ENCODE measurements at places on chromosomes 4 and X.

GRCh38 chr4:142708231-142708630 lies 137.9 kb downstream of the INPP4B start:
- DNase-seq, result no peak

DNA sequence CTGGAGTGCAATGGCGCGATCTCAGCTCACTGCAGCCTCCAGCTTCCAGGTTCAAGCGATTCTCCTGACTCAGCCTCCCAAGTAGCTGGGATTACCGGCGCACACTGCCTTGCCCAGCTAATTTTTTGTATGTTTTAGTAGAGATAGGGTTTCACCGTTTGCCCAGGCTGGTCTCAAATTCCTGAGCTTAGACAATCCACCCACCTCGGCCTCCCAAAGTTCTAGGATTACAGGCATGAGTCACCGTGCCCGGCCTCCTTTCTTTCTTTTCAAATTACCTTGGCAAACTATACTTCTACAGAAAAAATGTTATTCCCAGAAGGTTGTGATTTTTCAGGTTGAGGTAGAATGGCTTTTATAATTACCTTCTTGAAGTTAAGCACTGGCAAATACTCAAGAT lies 321.9 kb upstream of the PRPS2 start:
- no peak for DNase-seq

GRCh38 chrX:17520016-17520615 lies 145.1 kb downstream of the NHS start:
- no peak for DNase-seq

- DNase-seq, result no peak
Observed at GRCh38 chr4:29081234-29081955, 1638.8 kb upstream of the PCDH7 start.

GRCh38 chrX:11100281-11101035 lies 10.7 kb upstream of the HCCS start:
- no peak for DNase-seq

DNA sequence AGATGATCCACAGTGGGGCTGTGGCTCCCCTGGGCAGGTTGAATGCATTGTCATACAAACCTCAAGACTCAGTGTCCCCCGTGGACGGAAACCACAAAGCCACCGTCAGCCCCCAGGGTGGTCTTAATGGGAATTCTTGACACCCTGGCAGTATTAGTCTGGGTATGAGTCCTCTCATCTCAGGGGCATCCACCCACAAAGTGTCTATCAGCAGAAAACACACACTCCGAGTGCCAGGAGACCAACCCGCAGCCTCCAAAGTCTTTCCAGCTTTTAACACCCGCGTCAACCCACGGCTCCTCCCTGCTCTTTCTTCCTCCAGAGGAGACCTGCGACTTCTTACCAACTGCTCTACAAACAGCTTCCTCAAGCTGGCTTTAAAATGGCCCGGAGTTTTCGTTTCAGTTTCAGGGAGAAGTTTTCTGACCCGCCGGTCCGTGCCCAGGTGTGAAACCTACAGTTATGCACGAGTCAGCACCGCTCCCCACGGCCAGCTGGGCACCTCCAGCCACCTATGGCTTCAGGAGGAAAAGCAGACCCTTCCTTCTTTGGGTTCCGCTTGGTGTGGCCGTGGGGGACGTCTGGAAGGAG lies 14.4 kb upstream of the ASMTL start:
- no peak for DNase-seq

DNA sequence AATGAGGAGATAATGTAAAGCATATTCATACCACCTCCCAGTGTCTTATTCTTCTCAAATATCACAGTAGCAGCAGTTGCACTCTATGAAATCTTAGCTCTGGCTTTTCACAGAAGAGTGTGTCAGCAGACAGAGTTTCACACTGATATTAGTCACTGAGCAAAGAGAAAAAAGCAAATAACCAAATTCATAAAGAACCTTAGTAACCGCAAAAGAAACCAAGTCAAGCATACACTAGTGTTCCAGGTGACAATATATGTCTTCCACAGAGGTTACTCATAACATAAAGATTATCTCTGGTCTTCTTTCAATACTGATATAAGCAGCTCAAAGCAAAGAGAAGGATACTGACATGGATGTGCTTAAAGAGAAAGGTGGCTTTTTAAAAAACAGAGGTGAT lies 181.7 kb upstream of the EDNRA start:
- no peak for DNase-seq

- no peak for DNase-seq
Observed at GRCh38 chrX:106170318-106170717, 2.2 kb downstream of the PWWP3B start.

GRCh38 chr4:47413521-47413920 lies 50.0 kb downstream of the COMMD8 start:
- DNase-seq, result no peak

DNA sequence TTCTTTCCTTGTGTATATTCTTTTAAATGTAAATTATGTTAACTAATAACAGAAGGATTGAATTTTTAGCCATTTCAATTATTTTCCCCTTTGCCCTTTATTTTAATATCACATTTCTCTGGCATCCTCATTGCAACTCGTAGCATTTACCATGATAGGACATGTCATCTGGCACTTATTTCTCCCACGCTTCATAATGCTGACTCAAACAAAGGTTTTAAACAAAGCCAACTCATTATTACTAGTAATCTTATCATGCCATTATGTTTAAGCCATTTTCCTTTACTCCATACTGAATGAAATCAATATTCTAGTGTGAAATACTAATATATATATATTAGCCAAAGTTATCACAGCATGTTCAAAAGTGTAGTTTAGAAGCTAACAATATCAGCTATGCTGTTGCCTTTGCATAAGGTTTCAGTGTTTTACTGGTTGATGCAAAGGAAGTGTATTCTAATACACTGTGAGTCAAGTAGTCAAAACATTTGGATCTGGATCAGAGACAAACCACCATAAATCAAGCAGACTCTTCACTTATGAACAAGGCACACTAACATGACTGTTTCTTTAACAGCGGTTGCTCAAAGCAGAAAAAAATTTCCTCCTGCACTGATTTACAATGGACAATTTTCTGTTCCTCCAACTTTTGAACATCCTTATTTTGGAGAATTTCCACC lies 281.6 kb downstream of the SLC7A11 start:
- DNase-seq, result no peak

- no peak for DNase-seq
Observed at GRCh38 chr4:52694936-52695335, 35.8 kb upstream of the USP46 start.

DNA sequence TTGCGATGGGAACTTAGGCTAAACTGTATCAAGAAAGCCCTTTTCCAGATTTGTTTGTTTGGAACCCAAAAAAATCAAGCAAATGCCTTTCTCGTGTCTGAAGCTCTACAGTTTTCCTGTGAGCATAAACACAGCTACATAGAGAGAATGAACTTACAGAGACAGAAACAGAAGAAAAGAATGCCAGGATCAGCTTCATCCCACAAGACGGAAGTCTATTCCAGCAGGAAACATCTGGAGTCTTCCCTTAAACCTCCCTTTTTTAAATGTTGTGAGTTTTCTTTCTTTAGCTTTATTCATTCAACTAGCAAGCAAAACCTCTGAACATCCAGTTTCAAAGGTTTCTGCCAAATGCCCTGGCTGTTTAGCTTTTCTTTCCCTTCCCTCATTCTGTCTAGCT lies 32.6 kb upstream of the ZFP42 start:
- no peak for DNase-seq

GRCh38 chr4:16513876-16514275 lies 287.6 kb upstream of the TAPT1 start:
- no peak for DNase-seq

DNA sequence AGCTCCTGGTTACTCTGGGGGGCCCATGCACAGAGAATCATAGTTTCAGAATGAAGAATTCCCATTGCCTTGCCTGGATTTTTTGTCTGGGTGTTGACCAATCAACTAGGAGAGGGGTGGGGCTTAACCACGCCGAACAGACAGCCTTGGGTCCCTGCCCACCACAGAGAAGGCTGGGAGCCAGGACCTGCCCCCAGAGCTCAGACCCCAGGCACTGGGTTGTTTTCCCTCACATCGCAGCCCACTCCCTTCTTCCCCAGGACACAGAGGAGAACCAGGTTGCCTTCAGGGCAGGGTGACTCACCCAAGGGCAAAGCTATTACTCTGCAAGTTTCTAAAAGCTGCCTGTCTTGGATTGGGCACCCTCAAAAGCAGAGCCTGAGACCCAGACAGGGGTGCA lies 23.3 kb upstream of the CRMP1 start:
- no peak for DNase-seq

GRCh38 chr4:21012851-21013331 lies 312.6 kb downstream of the PACRGL start:
- DNase-seq, result no peak

DNA sequence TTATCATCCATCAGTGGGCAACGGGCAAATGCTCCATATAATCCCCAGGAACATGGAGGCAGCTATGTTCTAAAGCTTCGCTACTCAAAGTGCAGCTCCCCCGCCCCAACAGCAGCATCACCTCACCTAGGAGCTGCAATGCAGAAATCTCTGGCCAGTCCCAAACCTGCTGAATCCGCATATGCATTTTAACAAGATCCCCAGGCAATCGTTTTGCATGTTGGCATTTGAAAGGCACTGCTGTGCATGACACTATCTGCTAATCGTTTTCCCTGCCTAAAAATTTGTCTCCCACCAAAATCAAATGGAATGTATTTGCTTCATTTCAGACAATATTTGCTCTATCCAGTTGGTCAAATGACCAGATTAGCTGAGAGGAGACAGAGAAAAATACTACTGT lies 15.2 kb downstream of the ADGRG2 start:
- no peak for DNase-seq

- no peak for DNase-seq
Observed at GRCh38 chrX:105876658-105877057, 54.3 kb downstream of the NRK start.

DNA sequence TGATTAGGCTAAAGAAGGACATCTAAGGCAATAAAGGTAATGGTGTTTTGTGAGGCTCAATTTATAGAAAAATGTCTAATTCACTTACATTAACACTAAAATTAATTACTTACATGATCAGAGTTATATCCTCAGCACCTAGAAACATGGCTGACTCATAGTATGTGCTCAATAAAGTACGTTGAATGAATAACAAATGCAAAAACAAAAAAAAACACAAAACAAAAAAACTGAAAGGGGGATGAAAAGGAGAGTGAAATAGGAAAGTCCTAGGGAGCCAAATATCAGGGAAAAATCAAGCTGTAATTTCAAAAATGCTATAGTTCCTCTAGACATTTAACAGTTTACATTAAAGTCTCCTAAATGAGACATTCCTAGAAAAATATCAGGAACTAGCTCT lies 18.7 kb downstream of the MBNL3 start:
- DNase-seq, result no peak

GRCh38 chr4:189098932-189099696 lies 841.6 kb upstream of the FRG1 start:
- DNase-seq, result no peak

DNA sequence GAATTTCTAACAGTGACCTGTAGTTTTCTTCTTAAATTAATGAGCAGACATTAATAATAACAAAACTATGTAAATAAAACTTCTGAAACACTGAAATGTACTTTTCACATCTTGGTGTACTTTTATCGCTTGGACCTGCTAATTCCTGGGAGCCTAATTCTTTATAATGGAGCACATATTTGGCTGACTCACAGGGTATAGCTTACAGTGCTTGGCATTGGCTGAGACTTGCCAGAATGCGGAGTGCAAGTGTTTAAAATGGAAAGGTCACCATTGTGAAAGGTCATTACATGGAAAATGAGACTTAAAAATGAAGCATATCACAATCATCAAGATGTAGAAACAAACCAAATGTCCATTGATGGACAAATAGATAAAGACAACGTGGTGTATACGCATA lies 137.3 kb upstream of the PDLIM3 start:
- no peak for DNase-seq

GRCh38 chr4:110508827-110509710 lies 33.1 kb downstream of the ENPEP start:
- no peak for DNase-seq

- no peak for DNase-seq
Observed at GRCh38 chr4:26076000-26076587, 162.1 kb downstream of the SMIM20 start.

DNA sequence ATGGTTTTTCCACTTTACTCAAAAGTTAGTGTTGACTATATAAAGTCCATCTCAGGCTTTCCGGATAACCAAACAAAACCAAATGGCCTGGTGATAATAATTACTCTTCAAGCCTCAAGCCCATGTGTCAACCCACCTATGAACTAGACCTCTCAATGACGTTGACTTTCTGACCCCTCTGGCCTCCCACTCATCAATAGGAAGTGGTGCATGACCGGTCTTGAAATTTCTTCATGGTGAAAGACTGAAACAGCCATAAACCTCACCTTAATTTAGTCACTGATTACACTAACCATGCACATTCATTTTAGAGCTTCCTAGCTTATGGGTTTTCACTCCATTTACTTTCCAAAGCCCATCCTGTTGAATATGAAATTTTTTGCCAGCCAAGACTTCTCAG lies 276.0 kb downstream of the KLHL13 start:
- DNase-seq, result no peak

GRCh38 chr4:88212253-88212561 lies 53.8 kb upstream of the ABCG2 start:
- no peak for DNase-seq

GRCh38 chr4:84849051-84849640 lies 117.3 kb downstream of the WDFY3 start:
- no peak for DNase-seq

GRCh38 chrX:137929951-137930350 lies 364.0 kb downstream of the ZIC3 start:
- DNase-seq, result no peak

- no peak for DNase-seq
Observed at GRCh38 chr4:47483745-47484144, 1.3 kb upstream of the ATP10D start.

DNA sequence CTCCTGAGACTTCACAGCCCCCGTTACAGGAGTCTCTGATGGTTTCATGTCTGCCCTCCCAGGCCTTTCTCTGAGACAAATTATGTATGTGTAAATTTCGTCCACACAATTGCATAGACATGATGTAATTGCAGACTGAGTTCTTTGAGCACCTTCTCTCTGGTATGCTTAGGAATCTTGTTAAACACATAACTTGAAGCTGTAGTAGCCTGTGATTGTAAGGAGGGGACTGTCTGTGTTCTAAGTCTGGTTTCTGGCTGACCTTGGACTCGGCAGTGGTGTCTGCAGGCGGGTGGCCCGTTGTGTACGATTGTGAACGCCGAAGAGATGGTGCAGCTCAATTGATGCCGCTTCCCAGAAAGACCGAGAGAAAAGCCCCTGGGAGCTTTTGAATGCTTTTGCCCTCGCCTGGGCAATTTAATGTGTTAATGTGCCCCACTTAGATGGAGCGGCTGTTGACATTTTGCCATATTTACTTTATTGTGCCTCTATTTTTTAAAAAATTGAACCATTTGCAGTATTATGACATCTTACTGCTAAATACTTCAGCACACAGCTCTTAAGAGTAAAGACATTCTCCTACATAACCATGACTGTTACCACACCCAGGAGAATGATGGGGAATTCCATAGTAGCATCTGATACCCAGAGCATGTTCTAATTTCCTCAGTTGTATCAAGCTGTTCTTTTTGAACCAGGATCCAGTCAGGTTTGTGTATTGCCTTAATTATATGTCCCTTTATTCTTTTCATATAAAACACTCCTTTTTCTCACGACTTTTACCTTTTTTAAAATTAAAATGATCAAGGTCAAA lies 58.4 kb upstream of the TADA2B start:
- no peak for DNase-seq

GRCh38 chr4:48602763-48603162 lies 112.7 kb downstream of the ZAR1 start:
- DNase-seq, result no peak
